ENCODE measurements at places on chromosomes 11 and 22. TPM values are rescaled to one million over a fixed set of nuclear protein-coding genes. Genes with fewer than 3 reads are reported as not detected.

Gene APOA5
- polyA plus RNA-seq, result not detected

Gene ZNF280B
- polyA plus RNA-seq, result 0.81 TPM

Gene PAMR1
- polyA plus RNA-seq, result 132 TPM

Gene FIBIN
- polyA plus RNA-seq, result 14.9 TPM

Gene POLR3H
- 62.5 TPM for polyA plus RNA-seq

Gene KREMEN1
- 13.5 TPM for polyA plus RNA-seq

Gene ESAM
- polyA plus RNA-seq, result 0.10 TPM

Gene AGBL2
- 0.75 TPM for polyA plus RNA-seq

Gene ASCL2
- polyA plus RNA-seq, result not detected

Gene SMTN
- polyA plus RNA-seq, result 43.7 TPM

Gene SLC22A8
- not detected for polyA plus RNA-seq

Gene CD248
- polyA plus RNA-seq, result 98.8 TPM

Gene PRODH
- 0.06 TPM for polyA plus RNA-seq
